ENCODE measurements at places on chromosomes 7 and 10.
A peak's percentile ranks its signal among the peaks of the same experiment; 100 is the strongest.

DNA sequence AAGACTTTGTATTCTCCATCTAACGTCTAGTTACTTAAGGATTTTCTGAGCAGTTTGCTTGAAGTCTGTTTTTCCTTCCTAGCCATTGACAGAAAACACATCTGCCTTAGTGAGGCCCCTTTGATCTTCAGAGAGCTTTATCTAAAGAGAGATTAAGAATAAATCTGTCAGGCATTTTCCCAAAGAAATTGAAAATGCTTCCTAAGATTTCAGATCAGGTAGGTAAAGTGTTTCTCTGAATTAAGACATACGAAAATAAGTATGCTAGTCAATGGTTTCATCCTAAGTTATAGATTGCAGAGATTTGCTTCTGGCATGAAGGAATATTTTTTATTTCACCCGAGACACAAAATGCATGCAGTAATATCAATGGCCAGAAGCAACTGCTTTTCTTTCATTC lies 168.6 kb downstream of the SDK1 start:
- DNase-seq, result no peak

GRCh38 chr7:87058744-87059524 lies 520 bp downstream of the ELAPOR2 start:
- no peak for DNase-seq

DNA sequence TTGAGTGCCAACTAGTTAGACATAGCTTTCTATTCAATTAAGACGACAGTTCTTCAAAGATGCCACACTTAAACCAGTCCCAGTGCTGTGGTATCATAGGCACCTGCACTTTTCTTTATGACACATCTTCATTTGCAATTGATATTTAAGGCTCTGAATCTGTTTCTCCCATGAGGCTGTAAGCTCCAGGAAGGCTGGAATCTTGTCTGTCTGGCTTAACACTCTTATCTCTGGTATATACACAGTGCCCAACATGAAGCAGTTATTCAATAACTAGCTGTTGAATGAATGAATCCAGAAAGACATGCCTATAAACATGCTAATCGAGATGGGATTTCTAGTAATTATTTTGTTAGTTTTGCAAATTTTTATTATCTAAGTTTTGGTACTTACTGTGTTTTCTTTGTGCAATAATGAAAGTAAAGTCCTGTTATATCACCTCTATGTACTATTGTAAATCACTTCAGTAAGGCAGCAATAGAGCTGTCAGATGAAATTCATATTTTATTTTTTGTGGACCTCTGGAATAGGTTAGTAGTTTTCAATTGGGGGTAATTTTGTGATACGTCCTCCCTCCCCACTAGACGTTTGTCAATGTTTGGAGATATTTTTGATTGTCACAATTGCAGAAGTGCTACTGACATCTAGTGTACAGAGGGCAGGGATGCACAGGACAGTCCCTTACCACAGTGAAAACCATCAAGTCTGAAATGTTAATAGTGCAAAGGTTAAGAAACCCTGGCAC lies 51.3 kb upstream of the STEAP4 start:
- no peak for DNase-seq

DNA sequence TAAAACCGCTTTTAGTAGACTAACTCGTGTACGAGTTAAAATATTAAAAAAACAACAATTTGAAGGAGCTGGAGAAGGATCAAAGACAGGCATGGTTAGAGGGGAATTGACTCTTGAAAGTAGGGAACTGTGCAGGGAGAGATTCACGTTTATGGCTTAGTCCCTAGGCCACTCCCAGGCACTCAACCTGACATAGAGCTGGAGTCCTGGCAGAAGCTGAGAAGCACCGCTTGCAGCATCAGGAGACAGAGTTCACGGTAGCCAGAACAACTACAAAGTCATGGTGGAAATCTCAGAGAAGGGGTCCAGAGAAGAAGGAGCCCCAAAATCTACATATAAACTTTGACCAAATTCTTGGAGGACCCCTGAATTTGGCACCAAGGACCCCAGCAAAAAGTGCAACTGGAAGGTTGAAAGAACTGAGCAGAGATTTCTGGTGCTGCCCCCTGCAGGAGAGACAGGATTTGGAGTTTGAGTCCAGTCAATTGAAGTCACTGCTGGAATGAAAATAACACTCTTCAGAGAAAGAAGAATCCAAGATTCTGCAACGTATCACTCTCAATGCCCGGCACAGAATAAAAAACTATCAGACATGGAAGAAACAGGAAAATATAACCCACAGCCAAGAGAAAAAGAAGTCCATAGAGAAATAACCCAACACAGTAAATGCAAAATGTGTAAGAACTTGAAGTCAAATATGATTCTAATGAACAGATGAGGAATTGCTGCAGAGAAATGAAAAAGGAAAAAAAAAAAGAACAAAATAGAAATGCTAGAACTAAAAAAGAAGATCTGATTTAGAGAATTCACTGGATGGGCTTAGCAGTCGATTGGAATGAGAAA lies 493.3 kb upstream of the PODXL start:
- no peak for DNase-seq

GRCh38 chr10:127267442-127267841 lies 71.1 kb upstream of the INSYN2A start:
- no peak for DNase-seq

DNA sequence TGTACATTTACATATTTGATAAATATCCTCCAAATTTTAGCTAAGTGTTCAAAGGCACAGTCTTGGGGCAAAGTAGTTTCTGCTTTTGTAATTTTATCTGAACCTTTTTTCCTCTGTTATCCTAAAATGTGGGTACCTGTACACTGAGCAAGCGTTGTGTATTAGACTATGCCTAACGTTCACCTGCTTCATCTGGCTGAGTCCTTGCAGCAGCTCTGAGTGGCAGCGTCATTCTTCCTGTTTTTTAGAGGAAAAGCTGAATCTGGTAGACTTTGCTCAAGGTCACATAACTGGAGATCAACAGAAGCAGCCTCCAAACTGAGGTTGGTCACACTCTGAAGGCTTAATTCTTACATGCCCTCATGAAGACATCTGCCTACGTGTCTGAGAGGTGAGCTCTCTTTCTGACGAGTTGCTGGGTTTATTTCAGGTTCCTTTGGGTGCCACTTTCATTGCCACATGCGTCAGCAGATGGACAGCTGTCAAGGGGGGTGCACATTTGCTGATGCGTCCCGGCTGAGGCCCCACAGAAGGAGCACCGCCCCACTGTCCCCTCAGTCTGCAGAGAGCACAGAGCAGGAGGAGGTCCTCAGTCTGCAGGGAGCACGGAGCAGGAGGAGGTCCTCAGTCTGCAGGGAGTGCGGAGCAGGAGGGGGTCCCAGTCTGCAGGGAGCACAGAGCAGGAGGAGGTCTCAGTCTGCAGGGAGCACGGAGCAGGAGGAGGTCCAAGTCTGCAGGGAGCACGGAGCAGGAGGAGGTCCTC lies 406.5 kb upstream of the SHH start:
- DNase-seq, result no peak

- DNase-seq, result no peak
Measured at GRCh38 chr10:3766046-3766756, 18.8 kb downstream of the KLF6 start.

- DNase-seq, result peak; percentile 15
Measured at GRCh38 chr7:158975526-158976467, 119.4 kb downstream of the DYNC2I1 start.

- no peak for DNase-seq
Measured at GRCh38 chr10:78543749-78544362, 510.2 kb downstream of the RPS24 start.

DNA sequence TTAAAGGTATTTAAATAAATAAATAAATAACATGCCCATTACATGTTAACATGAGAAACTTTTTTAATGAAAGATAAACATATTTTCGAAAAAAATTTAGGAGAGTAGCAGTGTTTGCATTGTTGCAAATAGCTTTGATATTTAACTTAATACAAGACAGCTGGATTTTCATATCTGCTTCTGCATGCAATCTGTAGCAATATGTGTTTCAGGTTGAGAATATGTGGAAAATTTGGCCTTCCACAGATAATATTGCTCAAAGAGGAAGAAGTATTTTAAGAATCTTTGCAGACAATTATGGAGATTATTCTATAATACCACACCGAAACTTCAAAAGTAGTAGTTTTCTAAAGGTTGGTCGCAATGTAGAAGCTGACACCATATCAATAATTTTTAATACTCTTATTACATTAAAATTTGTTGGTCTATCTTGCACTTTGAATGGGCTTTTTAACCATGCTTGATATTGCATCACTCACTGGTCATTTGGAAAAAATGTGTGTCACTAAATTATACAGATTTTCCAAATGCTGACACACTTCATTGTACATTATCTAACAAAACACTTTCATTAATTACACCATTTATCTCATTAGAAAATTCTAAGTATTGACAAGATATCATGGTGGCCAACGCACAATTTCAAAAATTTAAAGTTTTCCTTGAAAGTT lies 229.8 kb upstream of the HDAC9 start:
- no peak for DNase-seq

DNA sequence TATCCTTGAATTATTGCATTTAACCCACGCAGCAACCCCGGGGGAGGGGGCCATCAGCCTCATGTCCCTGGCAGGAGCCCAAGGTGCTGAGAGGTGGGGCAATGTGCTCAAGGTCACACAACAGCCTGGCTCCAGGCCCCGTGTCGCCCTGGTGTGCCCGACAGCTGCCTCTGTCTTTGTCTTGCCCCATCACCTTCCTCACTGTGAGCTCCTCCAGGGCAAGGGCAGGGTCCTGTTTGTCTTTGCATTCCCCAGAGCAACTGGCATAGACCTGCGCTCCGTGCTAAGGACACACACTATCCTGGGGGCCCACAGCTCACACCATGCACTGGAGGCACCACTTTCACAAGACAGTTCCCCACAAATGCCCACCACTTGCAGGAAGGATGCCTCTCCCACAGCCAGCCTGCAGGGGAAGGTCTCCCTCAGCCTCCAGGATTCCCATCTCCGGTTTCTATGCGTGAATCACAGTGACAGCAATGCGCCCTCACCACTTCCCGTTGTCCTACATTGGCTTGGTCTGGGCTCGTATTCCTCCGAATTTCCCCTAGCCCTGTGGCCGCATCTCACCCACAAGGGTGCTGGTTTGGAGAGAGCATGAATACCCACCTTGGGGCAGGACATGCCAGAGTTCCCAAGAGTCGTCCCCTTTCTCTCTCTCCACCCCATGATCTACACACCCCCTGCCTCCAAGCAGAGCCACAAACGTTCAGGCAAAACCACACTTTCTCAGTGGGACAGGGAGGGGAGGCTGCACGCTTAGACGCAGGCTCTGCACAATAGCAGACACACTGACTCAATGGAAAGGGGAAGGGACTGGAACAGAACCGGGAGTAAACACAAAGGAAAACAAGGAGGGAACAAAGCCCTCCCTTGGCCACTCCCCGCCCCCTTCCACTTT lies 10.3 kb downstream of the ITPRIP start:
- no peak for DNase-seq

GRCh38 chr10:53135213-53135896 lies 362.8 kb upstream of the MBL2 start:
- DNase-seq, result no peak
